H9 (cell line): ENCODE measurements at places on chromosomes 2 and 18. TPM values are rescaled to one million over a fixed set of nuclear protein-coding genes. Genes with fewer than 3 reads are reported as not detected.

Gene NCKAP5
- 0.26 and 0.55 TPM in 2 replicates for total RNA-seq

Gene PER2
- total RNA-seq = 12.1 and 12.9 TPM in 2 replicates

Gene CRYBA2
- total RNA-seq = not detected in 2 replicates

DNA sequence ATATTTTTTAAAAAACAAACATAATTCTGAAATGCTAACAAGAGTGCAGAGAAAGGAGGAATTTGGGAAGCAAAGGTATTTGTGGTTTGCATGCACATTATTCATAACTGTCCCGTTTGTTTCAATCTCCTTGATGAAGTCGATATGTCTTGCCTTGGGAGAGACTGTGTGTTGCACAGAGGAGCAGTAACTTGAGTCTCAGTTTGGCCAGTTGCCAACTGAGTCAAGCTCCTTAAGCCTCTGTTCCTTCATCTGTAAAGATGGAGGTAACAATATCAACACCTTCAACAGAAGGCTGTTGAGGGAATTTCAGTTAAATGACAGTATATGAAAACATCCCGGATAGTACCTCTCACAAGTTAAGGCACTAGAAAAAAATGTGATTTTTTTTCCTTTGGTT is 226.2 kb downstream of the ASXL3 start:
- H3K4me3 ChIP-seq = no peak overlapping the region
- no peak overlapping the region for H3K27ac ChIP-seq
- no peaks in the 10 kb centered on the region for H3K27me3 ChIP-seq
- H3K36me3 ChIP-seq = no peaks in the 10 kb centered on the region

DNA sequence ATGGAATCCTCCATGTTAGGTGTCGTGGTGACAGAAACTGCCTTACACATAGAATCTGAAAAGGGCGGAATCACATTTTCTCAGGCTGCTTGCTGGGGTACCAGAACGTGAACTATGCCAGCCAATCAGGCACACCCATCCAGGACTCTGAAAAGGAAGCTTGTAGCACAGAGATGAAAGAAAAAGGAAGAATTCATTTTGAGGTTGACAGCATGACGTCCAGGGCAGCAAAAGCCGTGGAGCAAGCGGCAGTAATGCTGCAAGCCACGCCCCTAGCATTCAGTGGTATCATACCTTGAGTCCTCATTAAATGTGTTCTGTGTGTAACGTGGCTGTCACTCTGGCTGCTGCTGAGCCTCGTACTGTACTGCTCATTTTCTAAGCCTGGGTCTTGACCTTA is 304.0 kb downstream of the DYSF start:
- no peak overlapping the region for H3K27ac ChIP-seq
- H3K27me3 ChIP-seq = no peaks in the 10 kb centered on the region
- H3K4me3 ChIP-seq = no peak overlapping the region
- peaks cover 5% of the 10 kb centered on the region; the same call in 1 of the 2 replicates for H3K4me1 ChIP-seq

DNA sequence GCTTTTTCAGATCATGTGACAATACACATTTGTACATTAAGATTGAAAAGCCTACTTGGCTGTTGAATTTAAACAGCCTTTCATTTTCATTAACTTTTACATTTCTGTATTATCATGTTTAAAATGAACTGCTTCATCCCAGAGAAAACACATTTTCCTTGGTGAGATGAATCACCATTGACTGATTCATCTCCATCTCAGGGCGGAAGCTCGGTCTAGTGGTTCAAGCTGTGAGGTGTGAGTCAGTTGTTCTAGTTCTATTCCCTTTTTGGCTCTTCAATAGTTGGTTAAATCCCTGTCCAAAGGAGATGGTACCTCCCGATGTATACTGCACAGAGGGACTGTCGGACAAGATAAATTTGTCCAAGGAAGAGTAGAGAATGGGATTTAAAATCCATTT is 189.7 kb downstream of the ADCYAP1 start:
- no peaks in the 10 kb centered on the region for H3K27me3 ChIP-seq
- peaks cover 2% of the 10 kb centered on the region; the same call in 1 of the 2 replicates for H3K4me1 ChIP-seq
- no peak overlapping the region for H3K4me3 ChIP-seq
